ENCODE measurements at places on chromosomes 1 and 21. TPM values are rescaled to one million over a fixed set of nuclear protein-coding genes. Genes with fewer than 3 reads are reported as not detected.

- DNase-seq = no peak
Observed at GRCh38 chr1:69038379-69038778, 529.3 kb upstream of the LRRC7 start.

- no peak for DNase-seq
Observed at GRCh38 chr1:238999944-239000343, 386.4 kb upstream of the CHRM3 start.

DNA sequence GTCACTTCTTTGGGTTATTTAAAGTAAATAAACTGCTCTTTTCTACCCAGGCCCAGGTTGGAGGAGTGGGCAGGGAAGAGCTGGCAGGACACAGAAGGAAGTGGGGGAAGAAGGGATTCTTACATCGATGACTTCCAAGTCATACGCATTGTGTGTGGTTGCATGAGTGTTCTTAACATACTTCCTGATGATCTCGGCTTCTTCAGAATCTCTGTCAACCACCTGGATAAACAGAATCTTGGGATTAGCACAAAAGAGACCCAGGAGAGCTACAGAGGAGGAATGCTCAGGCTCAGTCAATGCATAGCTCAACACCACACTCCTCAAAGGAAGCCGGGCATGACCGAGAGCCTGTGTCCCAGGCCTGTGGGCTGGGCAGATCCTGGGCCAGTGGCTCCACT lies 42.1 kb downstream of the PARP1 start:
- no peak for DNase-seq

DNA sequence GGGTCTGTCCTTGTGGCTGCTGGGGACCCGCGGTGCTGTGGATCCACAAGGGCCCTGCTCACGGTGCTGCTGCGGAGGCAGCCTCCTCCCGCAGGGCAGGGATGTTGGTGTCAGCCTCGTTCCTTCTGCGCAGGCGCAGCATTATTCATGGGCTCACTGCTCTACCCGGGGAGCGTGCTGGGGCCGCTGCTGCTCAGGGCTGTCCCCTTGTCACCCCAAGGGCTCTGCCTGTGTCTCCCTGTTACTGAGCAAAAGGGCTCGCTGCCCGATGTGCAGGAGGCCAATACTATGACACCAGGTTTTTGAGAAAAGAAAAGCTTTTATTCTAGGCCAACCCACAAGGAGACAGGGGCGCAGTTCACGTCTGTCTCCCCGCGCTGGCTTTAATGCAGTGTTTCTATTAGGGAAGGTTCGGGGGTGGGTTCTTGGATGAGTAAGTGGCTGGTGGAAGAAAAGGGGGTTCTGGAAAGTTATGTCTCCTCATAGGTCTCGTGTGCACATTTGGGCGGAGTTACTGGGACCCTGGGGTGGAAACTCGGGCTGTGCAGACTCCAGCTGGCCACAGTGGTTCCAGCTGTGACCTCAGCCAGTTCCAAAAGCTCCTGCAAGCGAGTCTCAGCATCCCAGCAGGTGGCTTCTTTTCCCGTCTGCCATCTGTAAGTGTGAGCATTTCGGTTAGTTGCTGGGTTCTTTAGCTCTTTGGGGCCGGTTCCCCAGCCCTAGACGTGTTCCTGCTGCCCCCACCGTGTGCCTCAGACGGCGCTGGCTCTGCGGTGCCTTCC lies 40.8 kb upstream of the LRRC3 start:
- no peak for DNase-seq

DNA sequence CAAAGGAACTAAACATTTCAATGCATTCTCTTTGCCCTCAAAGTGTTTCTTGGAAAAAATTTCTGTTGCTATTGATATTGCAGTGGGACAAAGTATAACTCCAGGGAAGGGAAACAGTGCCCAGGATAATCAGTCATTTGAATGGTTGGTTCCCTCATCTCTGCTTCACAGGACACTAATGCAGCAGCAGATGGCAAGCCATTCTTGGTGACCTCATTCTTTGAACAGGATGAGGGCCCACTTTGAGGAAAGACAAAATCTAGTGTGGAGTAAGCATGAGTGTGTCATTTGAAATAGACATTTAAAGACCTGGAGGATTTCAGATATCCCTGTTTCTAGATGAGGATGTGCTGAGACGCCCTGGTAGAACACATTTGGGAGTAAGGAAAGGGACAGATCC lies 32.3 kb downstream of the CHRM3 start:
- DNase-seq = no peak

- no peak for DNase-seq
Observed at GRCh38 chr1:221044538-221044937, 165.3 kb downstream of the HLX start.

GRCh38 chr21:45507523-45507875 lies 34.7 kb downstream of the SLC19A1 start:
- DNase-seq = no peak

The ZNF695 gene
- total RNA-seq = not detected

The DDAH1 gene
- total RNA-seq = 48.4 TPM

The IPO9 gene
- total RNA-seq = 34.1 TPM

The CHI3L1 gene
- 22.2 TPM for total RNA-seq

The SLC50A1 gene
- total RNA-seq = 42.6 TPM

All from lower lobe of right lung (tissue), 2 donors.